ENCODE measurements at places on chromosomes 5 and 9.

- no peak for DNase-seq
Measured at GRCh38 chr5:81850501-81851357, 99.8 kb upstream of the SSBP2 start.

DNA sequence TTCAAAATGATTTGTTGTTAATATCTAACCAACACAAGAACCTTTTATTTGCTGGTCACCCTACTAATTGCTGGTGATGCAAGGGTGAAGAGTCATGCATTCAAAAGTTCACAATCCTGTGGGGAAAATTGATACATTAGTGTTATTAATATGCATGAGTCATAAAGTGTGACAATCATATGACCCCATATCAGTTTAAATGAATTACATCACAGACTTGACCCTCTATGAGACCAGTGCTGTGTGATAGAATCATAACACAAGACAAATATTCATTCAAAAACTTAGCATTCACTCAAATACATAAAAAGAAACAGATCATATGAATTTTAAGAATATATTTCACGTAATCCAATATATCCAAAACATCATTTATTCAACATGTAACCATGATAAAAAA lies 304.6 kb upstream of the CDH12 start:
- DNase-seq: no peak

- DNase-seq: no peak
Measured at GRCh38 chr5:34721327-34721726, 65.2 kb downstream of the RAI14 start.

DNA sequence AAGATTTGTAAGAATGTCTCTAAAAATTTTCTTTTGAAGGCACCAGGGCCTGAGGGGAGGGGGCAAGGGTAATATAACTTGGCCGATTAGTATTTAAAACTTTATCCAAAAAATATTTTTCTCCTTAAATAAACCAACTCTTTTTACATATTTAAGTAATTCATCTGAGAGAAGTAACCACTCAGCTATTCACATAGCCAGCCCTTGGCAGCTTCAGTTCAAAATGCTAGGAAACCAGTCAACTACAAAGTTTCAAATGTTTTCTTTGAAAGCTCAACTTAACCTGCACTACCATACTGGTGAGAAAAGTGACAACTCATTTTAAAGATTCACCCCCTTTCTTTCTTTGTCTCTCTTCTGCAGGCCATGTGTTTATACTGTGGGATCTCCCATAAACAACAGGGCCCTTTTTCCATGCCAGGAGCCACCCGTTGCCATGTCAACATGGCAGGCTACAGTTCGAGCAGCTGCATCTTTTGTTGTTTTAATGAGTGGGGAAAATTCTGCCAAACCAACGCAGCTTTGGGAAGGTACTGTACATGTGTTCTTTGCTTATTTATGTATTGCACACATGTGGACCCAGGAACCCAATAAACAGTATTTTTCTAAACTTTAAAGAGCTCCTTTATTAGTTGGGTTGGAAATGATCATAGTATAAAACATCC lies 46.3 kb downstream of the AOPEP start:
- DNase-seq: no peak

DNA sequence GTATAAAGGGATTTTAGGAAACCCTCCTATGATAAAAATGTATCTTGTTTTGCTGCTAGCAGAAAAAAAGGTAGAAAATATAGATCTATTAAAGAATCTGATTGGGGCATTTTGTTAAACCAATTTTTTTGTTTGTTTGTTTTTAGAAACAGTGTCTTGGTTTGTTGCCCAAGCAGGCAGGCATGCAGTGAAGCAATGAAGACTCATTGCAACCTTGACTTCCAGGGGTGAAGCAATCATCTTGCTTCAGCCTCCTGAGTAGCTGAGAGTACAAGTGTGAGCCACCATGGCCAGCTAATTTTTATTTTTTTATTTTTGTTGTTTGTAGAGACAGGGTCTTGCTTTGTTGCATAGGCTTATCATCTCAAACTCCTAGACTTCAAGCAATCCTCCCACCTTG lies 755.8 kb upstream of the EDIL3 start:
- no peak for DNase-seq

GRCh38 chr5:56159521-56159947 lies 73.6 kb downstream of the ANKRD55 start:
- DNase-seq: no peak

DNA sequence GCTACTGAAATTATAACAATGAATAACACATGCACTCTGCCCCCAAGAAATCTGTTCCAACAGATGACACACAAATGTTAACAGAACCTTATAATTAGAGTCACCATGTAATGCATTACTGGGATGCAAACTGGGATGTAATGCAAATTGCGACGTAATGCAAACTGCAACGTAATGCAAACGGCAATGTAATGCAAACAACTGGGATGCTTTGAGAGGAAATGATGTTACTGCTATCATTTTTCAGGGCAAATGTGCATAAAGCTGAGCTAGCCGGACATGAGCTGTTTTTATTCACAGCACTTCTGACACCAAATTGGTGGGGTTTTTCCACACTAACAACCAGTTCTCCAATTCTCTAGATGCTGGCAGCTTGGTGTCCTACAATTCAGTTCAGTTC lies 117.2 kb downstream of the ADAMTS16 start:
- no peak for DNase-seq

DNA sequence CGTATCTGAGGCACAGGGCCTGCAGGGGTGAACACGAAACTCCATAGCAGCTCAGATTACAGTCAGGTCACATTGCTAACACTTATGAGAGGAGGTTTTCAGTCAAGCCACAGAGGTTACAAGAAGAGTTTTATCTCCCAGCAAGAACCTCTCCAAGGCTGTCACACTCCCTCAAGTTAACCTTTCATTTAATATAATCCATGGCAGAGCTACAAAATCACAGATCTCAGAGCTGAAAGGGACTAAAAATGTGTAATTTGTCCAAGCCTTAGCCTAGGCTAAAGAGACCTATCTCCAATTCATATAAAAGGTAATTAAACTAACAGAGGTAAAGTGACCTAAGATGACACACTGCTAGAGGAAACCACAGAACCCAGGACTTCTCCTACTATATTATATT lies 57.2 kb downstream of the MLANA start:
- DNase-seq: no peak

DNA sequence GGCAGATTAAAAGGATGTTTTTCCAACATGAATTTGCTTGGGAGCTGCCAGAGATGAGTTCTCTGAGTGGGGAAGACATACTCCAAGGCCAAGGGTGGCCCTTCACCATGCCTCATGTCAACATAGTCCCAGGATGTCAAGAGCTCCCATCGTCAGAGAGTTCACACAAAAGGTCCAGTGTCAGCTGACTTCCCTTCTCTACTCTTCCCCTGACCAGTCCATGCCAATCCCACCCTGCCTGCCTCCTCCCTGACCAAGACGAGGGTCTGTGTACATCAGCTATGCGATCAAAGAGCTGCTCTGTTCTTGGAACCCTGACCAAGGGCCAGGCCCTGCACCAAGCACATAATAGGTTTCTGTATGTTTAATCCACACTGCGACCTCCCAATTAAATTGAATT lies 71.2 kb upstream of the ZNF622 start:
- no peak for DNase-seq

- DNase-seq: no peak
Measured at GRCh38 chr5:76445830-76446229, 42.7 kb downstream of the IQGAP2 start.

GRCh38 chr5:128632264-128632663 lies 94.2 kb upstream of the FBN2 start:
- no peak for DNase-seq

DNA sequence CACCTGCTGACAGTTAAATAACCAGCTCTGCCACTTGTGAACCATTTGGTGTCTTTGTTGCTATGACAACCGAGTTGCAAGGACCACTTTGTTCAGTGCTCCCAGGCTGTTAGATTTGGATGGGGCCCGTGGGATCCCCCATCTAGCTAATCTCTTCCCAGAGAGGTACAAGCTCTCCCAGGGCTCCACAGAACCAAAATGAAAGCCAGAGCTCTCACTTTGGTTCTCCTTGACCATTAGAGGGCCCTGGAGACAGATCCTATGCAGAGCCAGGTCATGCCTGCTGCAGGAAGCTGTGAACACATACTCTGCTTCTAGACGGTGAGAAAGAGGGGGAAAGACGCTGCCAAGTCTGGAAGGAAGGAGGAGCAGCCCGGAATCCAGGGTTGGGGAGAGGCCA lies 224.6 kb downstream of the GABBR2 start:
- no peak for DNase-seq

DNA sequence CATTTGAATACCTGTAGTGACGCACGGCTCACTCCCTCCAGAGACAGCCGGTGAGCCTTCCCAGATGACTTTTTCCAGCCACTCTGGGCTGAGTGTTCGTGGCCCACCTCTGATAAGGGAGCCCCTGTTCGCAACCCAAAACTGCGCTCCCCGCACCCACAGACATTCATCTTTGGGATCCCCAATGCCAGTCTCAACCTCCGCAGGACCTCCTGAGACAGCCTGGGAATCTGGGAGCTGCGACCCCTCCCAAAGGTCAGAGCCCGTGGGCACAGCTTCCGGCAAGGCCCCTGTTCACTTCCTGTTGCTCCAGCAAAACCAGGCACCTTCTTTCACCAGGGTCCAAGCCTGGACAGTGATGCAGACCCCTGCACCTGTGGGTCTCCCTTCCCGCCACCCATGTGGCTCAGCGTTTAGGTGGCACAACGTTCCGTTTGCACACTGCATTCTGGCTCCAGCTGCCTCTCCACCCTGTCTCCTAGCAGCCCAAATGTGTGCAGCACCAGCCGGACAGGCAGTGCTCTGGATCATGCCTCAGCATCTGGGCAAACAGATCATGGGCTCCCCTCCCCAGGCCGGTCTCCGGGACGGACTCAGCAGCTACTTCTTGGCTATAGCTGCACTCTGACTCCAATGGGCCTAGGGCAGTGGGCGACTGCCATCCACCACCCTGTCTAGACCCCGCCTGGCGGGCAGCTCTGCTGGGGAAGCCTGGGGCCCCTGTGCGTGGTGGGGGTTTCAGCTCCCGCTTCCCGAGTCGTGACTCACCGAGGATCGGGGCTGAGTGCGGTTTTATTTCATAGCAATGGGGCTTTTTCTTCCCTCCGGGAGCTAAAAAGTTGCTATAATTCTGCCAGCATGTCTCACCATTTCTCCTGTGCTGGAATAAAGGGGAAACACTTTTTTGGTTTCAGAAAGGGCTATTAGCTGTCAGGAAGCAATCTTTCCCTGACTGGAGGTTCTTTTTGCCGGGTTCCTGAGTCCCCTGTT lies 156.0 kb downstream of the OLFM1 start:
- no peak for DNase-seq

All from activated CD4-positive, alpha-beta T cell treated with anti-CD3 and anti-CD28 coated beads, Interleukin-2, amount 50 U/mL, for 16 hours (primary cell).